ENCODE measurements at places on chromosomes 16 and 17.
A peak's percentile ranks its signal among the peaks of the same experiment; 100 is the strongest.

DNA sequence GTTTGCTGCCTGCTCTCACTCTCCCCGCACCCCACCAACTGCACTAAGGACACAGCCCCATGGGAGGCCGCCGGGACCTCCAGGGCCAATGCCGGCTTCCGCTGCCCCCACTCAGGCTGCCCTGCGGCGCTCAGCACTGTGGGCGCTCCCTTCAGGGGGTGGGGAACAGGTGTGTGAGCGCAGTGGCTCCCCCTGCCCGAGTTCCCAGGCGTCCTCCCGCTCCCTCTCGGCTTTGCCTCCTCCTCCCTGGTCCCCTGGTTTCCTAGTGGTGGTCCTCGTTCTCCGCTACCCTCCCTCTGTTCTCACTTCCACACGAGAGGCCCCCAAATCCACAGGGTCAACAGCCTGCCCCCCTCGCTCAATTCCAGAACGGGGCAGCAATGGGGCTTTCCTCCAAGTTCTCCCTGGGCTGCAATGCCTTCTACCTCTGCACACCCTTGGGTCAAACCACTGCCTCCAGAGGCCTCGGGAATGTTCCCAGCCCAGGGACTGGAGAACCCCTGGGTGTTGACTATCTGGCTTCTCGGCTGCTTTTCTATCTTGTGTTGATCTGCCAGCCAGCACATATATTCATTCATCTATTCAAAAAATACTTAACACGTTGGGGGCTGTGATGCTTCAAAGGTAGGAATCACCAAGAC lies 9.9 kb downstream of the FOXJ1 start:
- DNase-seq: no peak

DNA sequence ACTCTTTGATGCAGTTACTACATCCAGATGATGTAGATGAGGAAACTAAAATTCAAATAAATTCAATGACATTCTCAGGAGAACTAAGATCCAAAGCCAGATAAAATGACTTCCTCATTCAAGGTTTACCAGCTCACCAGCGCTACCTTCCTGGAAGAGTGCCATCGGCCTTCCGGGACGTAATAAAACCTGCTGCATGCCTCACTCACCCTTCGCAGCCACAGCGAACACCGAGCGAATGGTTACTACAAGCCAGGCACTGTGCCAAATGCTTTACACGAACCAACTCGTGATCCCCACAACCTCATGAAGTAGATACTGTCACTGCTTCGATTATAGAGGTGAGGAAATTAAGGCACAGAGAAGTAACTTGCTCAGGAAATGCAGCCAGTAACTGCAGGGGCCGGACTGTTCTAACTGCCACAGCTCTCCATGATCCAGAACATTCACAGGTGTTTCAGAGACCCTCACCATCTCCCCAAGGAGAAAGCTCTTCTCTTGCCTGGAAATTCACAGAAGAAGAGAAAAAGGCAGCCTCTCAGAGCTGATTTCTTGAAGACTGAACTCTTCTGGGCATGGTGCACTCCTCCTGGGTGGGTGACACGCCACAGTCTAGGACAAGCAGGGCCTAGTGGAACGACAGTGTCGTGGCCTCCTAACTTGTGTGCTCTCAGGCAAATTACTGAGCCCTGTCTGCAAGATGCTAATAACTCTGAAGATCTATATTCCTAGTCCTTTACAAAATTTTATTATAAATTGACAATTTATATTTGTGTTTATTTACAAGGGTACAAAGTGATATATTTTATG lies 46.8 kb downstream of the HIC1 start:
- DNase-seq: no peak

GRCh38 chr17:17022011-17022410 lies 20.2 kb upstream of the MPRIP start:
- DNase-seq: no peak

DNA sequence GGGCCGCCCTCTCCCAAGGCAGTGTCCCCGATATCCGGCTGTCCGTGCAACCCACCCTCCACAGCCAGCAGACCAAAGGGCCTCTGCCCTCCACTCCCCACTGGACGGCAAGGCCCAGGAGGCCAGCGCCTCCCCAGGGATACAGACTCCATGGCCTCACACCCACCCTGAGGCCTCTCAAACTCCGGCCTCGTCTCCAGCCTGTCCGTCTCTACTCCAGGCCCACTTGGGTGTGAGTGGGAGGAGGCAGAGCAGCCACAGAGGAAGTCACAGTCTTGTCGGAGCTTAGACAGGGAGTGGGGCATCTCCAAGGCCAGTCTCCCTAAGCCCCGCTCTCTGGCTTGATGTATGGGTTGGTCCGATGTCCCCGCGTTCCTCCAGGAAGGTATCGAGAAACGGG lies 73.3 kb downstream of the SRCIN1 start:
- DNase-seq: no peak

DNA sequence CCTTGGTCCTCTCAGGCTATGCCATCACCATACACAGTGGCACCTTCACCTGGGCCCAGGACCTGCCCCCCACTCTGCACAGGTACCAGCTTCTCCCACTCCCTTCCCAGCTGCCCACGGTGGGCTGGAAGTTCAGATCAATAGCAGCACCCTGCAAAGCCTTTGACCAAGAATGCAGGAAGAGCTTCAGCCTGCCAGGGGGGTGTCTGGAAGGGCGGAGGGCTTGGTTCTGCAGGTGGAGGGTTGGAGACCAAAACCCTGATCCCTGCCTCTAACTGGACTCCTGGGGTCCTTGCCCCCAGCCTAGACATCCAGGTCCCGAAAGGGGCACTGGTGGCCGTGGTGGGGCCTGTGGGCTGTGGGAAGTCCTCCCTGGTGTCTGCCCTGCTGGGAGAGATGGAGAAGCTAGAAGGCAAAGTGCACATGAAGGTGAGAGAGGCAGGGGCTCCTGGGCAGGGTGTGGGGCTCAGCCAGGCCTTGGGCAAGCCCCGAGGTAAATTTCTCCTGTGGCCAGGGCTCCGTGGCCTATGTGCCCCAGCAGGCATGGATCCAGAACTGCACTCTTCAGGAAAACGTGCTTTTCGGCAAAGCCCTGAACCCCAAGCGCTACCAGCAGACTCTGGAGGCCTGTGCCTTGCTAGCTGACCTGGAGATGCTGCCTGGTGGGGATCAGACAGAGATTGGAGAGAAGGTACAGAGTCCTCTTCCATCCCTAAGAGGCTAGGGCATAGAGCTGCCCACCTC lies 34.3 kb downstream of the ABCC3 start:
- no peak for DNase-seq

DNA sequence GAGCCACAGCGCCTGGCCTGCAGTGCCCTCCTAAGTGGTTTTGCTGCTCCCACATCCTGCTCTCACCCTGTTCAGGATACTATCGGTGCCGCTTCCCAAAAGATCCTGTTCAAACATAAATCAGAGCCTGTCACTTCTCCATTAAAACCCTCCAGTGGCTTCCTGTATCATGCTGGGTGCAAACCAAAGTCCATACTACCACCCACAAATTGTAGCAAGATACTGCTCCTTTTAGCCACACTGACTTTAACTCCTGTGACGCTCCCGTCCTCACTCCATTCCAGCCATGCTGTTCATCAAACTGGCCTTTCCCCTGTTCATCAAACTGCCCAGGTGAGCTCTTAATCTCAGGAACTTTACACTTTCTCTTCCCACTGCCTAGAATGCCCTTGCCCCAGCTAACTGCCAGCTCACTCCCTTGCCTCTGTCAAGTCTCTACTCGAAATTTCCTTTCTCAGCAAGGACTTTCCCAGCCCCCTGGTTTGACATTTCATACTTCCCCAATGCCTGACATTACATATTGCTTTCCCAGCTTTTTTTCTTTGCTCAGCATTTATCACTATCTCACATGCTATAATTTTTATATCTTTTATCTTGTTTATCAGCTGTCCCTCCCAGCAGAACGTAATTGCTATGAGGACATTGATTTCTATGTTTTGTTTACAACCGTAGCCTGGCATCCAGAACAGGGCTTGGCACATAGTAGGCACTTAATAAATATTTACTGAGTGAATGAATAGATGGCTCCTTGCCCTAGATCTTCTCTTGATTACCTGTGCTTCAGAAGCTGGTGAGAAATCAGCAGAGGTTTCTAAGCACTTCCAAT lies 44.3 kb upstream of the SMURF2 start:
- DNase-seq: no peak

DNA sequence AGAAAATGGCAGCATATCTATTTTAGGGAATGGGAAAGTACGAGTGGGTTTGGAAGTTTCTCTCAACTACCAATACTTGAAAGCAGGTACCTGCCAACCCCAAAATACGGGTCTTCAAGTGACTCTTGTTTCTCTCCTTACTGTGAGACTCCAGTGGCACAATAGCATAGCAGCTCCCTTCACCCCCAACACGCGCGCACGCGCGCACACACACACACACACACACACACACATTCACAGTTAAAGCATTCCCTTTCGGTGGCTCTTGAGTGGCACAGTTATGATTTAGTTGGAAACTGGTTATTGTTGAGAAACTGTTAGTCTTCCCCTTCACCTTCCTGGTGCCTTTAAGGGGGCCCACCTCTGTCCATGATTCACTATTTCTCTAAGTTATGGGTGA lies 30.0 kb upstream of the CCL2 start:
- no peak for DNase-seq

DNA sequence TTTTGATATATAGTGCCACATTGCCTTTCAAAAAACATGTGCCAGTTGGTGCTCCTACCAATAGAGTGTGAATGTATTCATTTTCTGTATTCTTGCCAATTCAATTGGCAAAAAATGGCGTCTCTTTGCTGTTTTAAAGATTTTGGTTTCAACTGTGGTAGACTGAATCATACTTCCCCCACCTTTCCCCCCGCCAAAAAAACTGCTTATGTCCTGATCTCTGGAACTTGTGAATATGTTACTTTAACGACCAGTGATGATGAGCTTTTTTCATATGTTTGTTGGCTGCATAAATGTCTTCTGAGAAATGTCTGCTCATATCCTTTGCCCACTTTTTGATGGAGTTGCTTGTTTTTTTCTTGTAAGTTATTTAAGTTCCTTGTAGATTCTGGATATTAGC lies 325.1 kb upstream of the KCNJ16 start:
- DNase-seq: no peak

DNA sequence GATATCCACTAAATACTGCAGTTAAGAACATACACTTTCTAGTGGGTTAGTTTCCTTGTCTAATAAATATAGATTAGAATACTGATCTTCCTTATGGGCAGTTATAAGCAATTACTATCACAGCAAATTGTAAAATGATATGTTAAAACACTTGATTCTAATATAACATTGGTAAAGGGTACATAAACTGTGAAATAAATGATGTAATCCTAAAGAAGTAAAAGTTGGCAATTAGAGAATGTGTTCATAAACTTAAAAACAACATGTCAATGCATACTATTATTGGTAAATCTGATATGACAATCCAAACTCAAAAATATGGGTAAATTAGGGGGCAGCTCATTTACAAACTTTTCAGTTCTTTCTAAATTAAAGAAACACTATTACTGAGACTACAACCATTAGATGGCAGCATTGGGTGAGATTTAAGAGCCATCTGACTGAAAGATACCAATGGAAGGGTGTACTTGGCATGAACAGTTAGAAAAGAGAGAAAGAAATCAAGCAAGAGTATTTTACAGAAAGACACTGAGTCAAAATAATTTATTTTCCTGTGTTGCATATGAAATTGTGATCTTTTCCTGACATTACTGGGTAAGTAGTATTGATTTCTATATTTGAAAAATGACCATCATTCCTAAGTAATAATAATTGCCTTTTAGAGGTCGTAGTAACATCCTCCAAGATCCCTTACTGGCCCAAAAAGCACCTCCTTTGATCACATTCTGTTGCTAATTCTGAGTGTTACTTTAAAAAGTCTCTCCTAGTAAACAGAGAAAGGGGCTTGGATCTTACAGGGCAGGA lies 119.6 kb downstream of the SPAG9 start:
- DNase-seq: peak; percentile 5

DNA sequence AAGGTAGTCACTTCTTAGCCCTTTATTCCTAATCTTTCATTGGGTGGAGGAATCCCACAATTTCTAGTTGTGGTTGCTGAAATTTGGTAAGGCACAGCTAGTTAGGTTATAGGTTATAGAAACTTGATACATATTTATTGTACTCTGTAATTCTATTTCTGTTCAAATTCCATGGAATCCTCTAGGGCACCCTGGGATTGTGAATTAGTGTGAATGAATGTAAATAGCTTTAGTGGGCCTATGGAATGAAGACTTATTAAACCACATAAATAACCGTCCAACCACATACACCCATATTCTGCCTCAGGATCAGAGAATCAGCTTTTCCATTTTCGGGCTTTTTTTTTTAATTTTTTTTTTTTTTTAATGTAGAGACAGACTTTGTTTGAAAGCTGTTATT lies 9.2 kb downstream of the TANC2 start:
- no peak for DNase-seq

- DNase-seq: no peak
These were observed 21.3 kb downstream of the DNAH17 start for GRCh38 chr17:78555746-78556401.

- no peak for DNase-seq
These were observed 116.6 kb downstream of the SPECC1 start for GRCh38 chr17:20125724-20126123.

DNA sequence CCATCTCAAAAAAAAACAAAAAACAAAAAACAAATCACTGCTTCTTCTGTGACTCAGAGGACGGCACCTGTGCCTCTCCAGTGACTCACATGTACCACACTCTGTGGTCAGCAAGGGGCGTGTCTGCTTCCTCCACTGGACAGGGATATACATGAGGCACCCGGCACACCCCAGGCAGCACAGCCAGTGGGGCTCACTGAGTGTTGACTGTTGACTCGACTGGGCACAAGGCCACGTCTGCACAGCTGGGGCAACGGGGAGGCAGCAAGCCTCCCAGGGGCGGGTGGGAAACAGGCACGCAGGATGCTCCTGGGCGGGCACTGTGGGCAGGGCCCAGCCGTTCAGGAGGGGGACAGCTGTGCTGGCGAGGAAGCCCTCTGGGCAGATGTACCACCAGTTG lies 64.1 kb downstream of the TIMM22 start:
- no peak for DNase-seq

DNA sequence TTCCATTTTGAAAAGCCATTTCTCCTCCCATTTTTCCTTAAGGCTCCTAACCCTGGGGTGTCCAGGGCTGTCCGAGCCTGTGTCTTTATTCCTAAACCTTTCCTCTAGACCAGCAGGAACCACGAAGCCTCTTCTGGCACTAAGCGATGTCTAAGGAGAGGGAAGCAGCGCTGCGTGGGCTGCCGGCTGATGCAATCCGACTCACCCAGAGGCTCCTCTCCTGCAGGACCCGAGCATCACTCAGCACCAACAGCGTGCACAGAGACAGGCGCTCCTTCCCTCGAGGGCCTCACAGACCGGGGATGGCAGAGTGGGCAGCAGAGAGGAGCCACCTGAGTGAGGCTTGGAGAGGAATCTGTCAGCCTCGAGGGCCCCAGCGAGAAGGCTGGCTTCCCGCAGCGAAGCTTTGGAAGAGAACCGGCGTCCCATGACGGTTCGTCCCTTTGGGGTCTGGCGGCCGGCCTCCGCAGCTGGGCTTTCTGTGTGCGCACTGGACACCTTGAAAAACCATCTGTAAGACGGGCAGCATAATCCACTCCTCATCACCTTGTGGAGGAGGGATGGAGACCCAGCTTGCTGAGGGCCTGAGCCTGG lies 174.3 kb downstream of the FOXL1 start:
- no peak for DNase-seq

Data from activated CD4-positive, CD25-positive, alpha-beta regulatory T cell (primary cell).